ENCODE measurements at places on chromosomes 5 and 9.

DNA sequence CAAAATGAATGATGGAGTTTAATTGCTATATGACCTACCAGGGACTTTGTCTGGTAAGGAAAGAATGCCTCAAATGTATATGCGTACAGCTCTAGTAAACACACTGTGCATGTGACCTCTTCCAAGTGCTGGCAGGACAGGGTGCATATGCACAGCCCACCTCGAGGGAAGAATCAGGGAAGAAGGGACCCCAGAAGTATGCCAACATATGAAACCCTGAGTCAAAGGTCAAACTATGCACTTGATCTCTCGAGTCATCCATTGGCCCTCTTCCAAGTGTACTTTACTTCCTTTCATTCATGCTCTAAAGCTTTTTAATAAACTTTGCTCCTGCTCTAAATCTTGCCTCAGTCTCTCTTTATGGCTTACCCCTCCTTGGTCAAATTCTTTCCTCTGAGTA is 804.6 kb upstream of the COX7C start:
- H3K4me1 ChIP-seq, result no peaks in the 10 kb centered on the region
- no peak for DNase-seq
- no peak overlapping the region for H3K4me3 ChIP-seq
- no peaks in the 10 kb centered on the region for H3K36me3 ChIP-seq

GRCh38 chr5:166784545-166785078 is 1506.8 kb upstream of the WWC1 start:
- no peaks in the 10 kb centered on the region for H3K4me1 ChIP-seq
- no peak for DNase-seq
- H3K36me3 ChIP-seq, result no peaks in the 10 kb centered on the region
- H3K4me3 ChIP-seq, result no peak overlapping the region

- no peaks in the 10 kb centered on the region for H3K27me3 ChIP-seq
- H3K4me3 ChIP-seq, result no peak overlapping the region
- DNase-seq, result no peak
- no peaks in the 10 kb centered on the region for H3K4me1 ChIP-seq
- H3K27ac ChIP-seq, result no peak overlapping the region
- H3K36me3 ChIP-seq, result no peaks in the 10 kb centered on the region
Observed at GRCh38 chr5:159833846-159834245, 82.4 kb upstream of the ADRA1B start.

- no peaks in the 10 kb centered on the region for H3K36me3 ChIP-seq
- no peaks in the 10 kb centered on the region for H3K4me1 ChIP-seq
- H3K27me3 ChIP-seq, result no peaks in the 10 kb centered on the region
- DNase-seq, result no peak
Observed at GRCh38 chr5:116626945-116627679, 52.5 kb upstream of the SEMA6A start.

DNA sequence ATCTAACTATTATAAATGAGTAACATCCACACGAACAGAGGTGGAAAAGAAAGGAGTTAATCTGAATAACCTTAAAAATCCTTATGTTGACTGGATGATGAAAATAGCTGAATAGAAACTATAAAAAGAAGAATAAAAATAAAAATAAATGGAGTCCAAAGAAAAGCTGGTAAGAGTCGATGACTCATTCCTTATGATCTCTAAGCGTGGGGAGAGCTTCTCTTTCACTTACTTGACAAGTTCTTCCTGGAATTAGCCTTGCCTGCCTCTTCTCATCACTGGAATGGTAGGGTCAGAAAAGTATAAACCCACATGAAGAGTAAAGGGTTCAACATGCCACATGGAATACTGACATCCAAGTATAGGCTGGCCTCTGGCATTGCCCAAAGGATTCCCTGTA is 477.0 kb upstream of the RGMB start:
- H3K27ac ChIP-seq, result no peak overlapping the region
- no peaks in the 10 kb centered on the region for H3K4me1 ChIP-seq
- no peaks in the 10 kb centered on the region for H3K27me3 ChIP-seq
- no peak for DNase-seq
- H3K36me3 ChIP-seq, result no peaks in the 10 kb centered on the region
- no peak overlapping the region for H3K4me3 ChIP-seq

GRCh38 chr5:1983401-1983800 is 100.7 kb upstream of the IRX4 start:
- H3K4me1 ChIP-seq, result no peaks in the 10 kb centered on the region
- no peak for DNase-seq
- no peak overlapping the region for H3K27ac ChIP-seq
- H3K4me3 ChIP-seq, result no peak overlapping the region

DNA sequence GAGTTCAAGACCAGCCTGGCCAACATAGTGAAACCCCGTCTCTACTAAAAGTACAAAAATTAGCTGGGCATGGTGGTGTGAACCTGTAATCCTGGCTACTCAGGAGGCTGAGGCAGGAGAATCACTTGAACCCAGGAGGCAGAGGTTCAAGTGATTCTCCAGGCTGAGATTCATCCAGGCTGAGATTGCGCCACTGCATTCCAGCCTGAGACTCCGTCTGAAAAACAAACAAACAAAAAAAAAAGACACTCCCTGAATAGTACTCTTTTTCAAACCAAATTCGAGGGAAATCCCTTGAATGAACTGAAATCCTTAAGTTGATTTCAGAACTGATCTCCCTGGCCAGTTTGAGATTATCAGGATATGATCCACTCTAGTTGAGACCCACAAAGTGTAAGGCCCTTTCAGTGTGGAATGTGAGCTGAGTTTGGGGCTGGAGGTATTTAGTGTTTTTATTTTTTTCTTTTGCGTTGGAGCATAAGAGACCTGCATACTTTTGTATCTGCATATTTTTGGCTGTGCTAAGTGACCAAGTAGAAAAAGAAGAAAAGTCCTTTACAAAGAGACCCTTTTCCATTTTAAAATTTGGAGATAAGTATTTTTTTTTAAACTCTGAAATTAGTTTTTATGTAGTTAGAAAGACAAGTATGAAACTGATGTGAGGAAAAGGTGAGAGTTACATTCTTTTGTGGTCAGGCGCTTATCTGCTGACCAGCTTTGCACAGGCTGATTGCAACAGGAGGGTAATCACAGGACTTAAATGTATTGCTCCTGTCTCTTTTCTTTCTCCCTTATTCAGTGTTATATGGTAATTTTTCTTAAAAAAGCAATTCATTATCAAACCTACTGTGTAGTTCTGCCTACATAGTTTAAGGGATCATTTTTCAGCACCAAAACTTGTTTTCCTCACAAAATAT is 42.9 kb downstream of the TMEFF1 start:
- H3K4me3 ChIP-seq, result no peak overlapping the region
- H3K27me3 ChIP-seq, result no peaks in the 10 kb centered on the region
- no peak for DNase-seq
- no peaks in the 10 kb centered on the region for H3K4me1 ChIP-seq
- H3K27ac ChIP-seq, result no peak overlapping the region

- no peaks in the 10 kb centered on the region for H3K4me1 ChIP-seq
- H3K27me3 ChIP-seq, result no peaks in the 10 kb centered on the region
- H3K27ac ChIP-seq, result no peak overlapping the region
Observed at GRCh38 chr5:35374584-35374983, 144.3 kb upstream of the PRLR start.

DNA sequence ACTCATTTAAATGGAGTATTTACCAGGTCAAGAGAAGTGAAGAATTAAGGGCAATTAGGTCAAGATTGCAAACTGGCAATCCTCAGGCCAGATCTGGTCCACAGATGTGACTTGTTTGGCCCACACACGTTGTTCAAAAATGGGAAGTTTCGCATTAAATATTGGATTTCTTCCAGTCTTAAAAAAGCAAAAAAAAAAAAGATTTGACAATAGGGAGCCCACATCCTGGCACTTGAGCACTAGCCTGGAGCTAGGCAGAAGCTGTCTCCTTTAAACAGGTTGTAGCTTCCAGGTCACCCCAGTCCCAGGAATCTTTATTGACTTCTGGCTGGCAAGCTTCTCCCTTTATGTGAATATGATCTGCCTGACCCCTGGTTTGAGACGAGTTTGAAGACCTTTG is 520.4 kb downstream of the RAB3C start:
- H3K27ac ChIP-seq, result no peak overlapping the region
- no peak overlapping the region for H3K4me3 ChIP-seq
- H3K4me1 ChIP-seq, result peaks cover 27% of the 10 kb centered on the region
- no peaks in the 10 kb centered on the region for H3K27me3 ChIP-seq
- no peaks in the 10 kb centered on the region for H3K36me3 ChIP-seq
